ENCODE measurements at places on chromosomes 12 and 14. TPM values are rescaled to one million over a fixed set of nuclear protein-coding genes. Genes with fewer than 3 reads are reported as not detected.

PRH2 gene
- polyA plus RNA-seq, result not detected

RPS6KL1 gene
- polyA plus RNA-seq, result 27.1 TPM

SPX gene
- 11.2 TPM for polyA plus RNA-seq

HHIPL1 gene
- 0.55 TPM for polyA plus RNA-seq

COPZ1 gene
- 152 TPM for polyA plus RNA-seq

OTOGL gene
- 0.15 TPM for polyA plus RNA-seq

ACSM4 gene
- not detected for polyA plus RNA-seq

KIF26A gene
- polyA plus RNA-seq, result 5.9 TPM

ALDH2 gene
- 60.6 TPM for polyA plus RNA-seq

SMOC1 gene
- 1.1 TPM for polyA plus RNA-seq

KRT80 gene
- polyA plus RNA-seq, result 0.07 TPM

CLMN gene
- polyA plus RNA-seq, result 6.1 TPM

FAM222A gene
- 6.2 TPM for polyA plus RNA-seq

PRB2 gene
- polyA plus RNA-seq, result not detected

CCDC38 gene
- polyA plus RNA-seq, result 0.01 TPM

LRIG3 gene
- polyA plus RNA-seq, result 1.8 TPM

LHX5 gene
- not detected for polyA plus RNA-seq

CRACR2A gene
- polyA plus RNA-seq, result 3.4 TPM

SARNP gene
- 90.3 TPM for polyA plus RNA-seq

RNASE7 gene
- polyA plus RNA-seq, result not detected

DEPDC4 gene
- polyA plus RNA-seq, result 0.87 TPM

PDE3A gene
- 18.8 TPM for polyA plus RNA-seq

CLEC4D gene
- polyA plus RNA-seq, result not detected

RD3L gene
- 26.6 TPM for polyA plus RNA-seq

SLCO1B1 gene
- polyA plus RNA-seq, result not detected

TTC8 gene
- polyA plus RNA-seq, result 3.8 TPM

KRT82 gene
- not detected for polyA plus RNA-seq

LBHD2 gene
- polyA plus RNA-seq, result 0.19 TPM

IL23A gene
- polyA plus RNA-seq, result not detected
